Transverse colon (tissue), 4 donors: ENCODE measurements at places on chromosomes 4 and X.
A peak's percentile ranks its signal among the peaks of the same experiment; 100 is the strongest.

DNA sequence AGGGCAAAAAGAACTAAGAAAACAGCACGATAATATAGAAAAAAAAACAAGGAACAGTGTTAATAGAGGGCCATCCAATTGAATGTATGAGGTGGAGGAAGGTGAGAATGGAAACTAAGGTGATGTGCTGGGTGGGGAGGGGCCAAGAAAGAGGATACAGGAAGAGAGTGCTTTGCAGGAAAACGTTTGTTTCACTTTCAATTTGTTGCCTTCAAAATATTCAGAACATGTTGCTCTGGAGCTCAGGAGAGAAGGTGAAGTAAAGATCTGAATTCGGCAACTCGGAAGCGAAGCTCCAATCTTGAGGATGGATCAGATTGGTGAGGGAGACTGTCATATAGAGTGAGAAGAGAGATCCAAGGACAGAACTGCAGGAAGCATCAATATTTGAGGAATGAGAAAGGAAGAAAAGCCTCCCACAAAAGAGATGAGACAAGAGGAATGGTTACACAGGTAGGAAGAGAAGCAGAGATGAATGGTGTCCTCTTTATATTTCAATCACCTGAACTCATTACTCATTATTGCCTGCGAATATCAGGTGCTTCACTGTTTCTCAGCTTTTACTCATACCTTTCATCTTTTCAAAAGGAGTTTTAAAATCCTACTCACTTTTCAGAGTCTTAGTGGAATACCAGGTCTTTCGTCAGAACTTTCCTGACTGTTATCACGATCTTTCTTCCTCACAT is 14.7 kb upstream of the SEC24D start:
- DNase-seq = peak; percentile 11

DNA sequence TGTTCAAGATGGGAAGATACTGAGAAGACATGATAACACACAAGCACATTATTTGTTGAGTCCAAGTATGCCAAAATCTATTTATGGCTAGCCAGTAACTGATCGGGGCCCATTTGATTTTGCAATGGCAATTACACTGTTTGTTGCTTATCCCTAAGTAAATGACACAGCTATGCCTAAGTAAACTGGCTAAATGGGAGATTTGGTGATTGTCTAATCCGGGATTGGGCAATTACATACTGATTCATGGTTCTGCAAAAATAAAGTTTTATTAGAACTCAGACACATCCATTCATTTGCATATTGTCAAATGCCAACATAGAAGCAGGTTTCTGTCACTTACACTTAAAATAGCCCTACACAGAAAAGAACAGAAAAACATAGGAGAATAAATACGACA is 140.2 kb upstream of the TBL1X start:
- no peak for DNase-seq

DNA sequence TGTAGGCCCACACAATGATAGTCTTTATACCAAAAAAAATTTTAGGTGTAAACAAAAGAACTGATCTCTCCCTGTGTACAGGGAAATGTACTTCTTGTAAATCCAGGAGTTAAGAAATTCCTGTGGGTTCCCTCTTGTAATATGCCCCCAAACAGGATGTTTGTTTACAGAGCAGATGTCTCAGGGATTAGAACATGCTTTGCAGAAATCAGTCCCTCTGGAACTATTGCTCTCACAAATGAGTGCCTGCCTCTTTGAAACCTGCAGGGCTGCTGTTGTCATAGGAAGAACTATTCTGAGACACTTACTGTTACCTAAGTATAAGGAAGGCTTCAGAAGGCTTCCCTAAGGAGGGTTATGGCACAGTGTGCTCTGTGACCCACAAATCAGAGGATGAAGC is 35.6 kb downstream of the PAK3 start:
- no peak for DNase-seq

DNA sequence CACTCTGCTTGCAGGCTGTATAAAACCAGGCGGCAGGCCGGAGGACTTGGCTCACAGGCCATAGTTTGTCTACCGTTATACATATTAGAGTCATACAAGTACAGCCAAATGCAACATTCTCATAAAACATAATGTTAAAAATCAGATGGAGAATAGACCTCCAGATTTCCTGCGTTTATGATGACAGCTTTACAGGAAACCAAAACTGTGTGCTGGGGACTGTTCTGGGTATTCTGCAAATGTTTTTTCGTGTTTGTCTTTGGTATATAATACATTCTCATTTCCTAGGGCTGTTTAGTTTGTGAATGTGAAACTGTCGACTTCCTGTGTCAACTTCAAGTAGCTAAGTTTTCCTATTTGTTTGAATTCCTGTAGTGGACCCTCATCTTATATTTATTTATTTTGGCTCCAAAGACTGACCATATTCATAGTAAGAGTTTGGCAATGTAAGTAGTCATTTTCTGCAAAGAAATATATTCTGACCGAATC is 79.5 kb upstream of the FAM9C start:
- DNase-seq = no peak

DNA sequence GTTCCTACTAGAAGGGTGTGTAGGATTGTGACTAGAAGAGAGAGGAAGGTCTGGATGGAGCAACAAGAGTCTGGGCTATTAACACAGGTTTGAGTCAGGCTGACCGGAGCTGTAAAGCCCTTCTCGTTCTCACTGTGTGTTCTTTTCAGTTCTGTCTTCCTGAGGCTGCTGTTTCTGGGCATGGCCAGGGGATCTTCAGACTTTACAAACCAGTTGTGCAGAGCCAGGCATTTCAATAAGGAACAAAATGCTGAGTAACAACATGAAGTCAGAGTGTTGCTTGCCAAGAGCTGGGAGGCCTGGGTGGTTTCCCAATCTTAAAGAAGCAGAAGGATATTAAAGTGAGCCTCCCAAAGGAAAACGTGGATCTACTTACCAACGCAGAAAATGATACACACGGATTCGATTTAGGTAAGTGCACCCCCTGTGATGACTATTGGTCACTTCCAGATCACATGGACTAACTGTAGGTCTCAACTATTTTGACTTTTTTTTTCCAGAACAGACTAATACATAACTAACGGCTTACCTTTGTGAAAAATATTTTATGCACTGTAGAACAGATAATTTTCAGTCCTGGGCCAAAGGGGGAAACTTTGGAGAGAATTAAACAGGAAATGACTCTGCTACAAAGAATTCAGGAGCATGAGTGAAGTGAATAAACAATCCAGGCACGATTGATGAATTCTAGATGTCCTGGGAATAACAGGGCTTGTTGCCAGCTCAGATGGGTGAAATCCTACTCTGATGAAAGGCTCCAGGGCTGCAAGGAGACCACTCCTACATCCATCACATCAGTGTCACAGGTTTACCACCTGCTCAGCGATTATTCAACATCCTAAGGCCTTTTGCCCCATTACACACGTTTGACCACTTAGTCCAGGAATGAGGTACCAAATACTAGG is 94.5 kb downstream of the ANXA3 start:
- DNase-seq = peak; percentile 70

- no peak for DNase-seq
Observed at GRCh38 chr4:155227131-155227530, 18.7 kb downstream of the NPY2R start.

- no peak for DNase-seq
Observed at GRCh38 chr4:25727711-25728493, 72.3 kb downstream of the SLC34A2 start.

DNA sequence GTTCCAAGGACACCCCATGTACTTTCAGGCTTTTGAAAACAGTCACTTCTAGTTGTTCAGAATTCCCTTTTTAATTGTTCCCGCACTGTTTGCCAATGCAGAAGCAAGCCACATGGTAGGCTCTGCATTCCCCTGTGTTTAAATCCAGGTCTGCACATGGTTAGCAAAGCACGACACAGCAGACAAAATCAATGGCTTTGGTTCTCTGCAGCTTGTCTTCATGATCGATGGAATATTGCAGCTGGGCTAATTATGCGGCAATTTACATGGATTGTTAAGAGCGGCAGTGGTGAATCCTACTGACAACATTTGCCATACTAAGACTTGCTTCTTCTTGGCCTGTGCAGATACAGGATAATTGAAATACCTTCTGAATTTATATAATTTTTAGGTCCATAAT is 20.6 kb upstream of the INPP4B start:
- DNase-seq = no peak

DNA sequence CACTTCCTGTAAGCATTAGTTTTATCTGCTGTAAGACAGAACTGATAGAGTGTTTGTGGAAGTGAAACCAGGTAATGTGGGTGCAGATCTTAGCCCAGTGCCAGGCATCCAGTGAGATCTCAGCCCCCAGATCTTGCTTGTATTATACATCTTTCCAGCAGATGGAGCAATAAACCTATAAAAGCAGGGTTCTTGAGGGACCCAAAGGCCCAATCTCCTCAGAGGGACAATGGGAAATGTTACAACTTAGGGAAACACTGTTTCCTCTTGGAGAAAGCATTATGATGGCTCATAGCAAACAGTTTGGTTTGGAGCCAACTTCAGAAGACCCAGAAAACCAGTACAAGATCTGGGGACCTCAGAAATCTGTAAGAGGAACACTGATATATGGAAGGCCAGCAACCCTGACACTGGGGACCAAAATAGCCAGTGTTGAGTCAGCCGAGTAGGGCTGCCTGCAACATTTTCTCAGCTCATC is 206.3 kb downstream of the SLC7A11 start:
- no peak for DNase-seq

GRCh38 chr4:145427221-145427620 is 54.4 kb upstream of the SMAD1 start:
- no peak for DNase-seq

DNA sequence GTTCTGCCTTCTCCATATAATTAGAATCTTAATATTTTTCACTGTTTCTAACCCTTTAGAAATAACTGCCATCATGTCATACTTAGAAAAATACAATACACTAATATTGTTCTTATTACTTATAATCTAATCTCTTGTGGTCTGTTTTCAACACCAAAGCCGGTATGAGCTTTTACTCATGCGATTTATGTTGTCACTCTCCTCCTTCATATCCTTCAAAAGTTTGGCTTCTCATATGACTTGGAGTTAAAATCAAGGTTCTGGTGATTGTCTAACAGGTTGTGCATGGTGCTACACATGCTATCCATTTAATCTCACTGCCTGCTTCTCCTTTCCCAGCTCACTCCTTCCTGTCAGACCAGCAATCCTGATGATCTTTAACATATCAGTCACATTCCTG is 1392.9 kb downstream of the ARAP2 start:
- DNase-seq = no peak

GRCh38 chr4:98773638-98774037 is 115.2 kb upstream of the TSPAN5 start:
- DNase-seq = no peak

GRCh38 chr4:145333786-145334185 is 147.9 kb upstream of the SMAD1 start:
- no peak for DNase-seq

DNA sequence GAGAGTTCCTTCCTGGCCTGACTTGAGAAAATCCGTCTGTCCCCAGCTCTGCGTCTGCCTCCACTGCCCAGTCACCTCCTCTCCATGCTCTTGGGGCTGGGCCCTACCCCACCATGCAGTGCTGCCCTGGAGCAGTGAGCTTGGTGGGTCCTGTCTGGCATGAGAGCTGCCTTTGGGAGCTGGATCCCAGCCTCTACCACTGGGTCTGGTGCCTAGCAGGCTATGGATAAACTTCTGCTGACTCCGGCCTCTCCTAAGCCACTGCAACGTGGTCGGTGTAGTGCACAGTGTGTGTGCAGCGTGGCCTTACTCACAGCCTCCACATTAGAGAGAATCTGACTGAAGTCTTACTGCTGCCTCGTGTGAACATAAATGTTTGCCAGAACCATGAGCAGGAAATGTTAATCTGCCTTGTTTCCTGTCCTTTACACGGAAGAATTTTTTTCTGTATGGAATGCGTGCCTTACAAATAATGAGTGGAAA is 47.6 kb downstream of the HTT start:
- no peak for DNase-seq

- DNase-seq = no peak
Observed at GRCh38 chrX:121179972-121180371, 132.6 kb downstream of the GLUD2 start.

DNA sequence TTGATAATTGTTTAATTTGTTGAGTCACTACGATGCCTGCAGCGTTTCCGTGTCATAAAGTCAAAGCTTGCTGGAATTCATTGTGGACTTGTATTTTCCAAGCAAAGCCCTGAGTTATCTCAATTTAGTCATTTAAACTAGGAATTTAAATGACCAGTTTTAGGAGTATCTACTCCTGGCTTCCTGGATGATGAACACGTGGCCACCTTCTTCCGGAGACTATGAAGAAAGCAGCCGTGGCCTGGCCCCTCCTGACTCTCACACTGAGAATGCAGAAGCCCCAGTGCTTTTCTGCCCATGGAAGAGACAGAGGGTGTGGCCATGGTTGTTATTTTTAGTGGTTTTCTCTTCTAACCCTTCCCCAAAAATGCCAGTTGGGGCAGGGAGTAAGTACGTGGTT is 250.7 kb upstream of the GATB start:
- no peak for DNase-seq

DNA sequence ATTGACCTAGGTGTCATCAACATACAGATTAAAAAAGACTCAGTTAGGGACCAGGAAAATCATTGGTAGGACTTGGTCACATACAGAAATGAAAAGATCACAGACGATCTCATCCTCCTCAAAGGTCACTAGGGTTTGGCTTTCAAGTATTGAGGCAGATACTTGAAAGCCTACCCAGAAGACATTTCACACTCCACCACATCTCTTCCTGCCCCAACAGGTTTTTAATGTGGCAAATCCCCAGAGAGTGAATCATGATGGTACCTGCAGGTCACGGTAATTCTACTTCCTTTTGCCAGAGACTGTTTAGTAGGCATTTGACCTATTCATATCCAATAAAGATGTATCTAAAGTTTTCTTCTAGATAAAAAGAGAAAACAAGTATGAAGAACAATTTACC is 44.1 kb downstream of the INPP4B start:
- DNase-seq = no peak
